ENCODE measurements at places on chromosomes 1 and 21.
A peak's percentile ranks its signal among the peaks of the same experiment; 100 is the strongest.

DNA sequence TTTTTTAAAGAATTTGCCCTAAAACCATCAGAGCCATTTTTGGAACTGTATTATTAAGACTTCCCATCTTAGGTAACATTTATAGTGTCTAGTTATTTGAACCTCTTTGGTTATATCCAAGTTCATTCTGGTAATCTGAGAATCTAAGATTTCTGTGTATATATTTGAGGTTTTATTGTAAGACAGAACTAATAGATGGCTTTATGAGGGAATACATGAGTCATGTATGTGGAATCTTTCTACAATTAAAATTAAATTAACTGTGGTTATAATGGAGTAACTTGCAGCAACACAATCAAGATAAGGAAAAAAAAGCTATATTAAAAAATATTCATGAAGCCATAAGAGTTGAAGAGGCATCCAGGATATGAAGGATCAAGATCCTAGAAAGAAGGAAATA is 92.1 kb downstream of the UBE2U start:
- no peak for DNase-seq

- no peak for DNase-seq
These were observed 7.3 kb downstream of the BMP8B start for GRCh38 chr1:39781349-39781715.

GRCh38 chr1:15364740-15365139 is 44.9 kb upstream of the EFHD2 start:
- DNase-seq, result no peak

DNA sequence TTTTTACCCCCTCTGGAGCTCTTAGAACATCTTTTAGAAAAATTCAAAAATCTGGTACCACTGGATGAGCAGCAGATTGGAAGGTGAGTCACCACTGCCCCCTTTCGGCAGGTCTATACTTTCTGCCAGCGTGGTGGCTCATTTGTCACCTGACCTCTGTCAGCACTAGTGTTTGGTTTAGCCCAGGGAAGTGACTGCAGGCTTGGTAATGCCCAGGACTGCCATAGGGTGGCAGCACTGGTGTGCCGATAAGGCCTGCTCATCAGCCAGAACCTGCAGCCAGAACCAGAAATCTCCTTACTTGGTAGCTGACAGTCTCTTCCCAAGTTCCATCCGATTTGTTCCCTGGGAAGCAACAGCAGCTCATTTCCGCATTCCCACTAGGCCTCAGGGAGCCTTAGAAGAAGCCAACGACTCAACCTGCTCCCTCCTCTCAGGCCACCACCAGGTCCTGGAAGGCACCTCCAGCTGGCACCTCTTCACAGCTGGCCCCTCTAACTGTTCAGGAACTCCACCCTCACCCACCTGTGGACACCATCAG is 6.8 kb downstream of the SMIM12 start:
- DNase-seq, result peak; percentile 95

GRCh38 chr1:14811573-14811972 is 213.1 kb downstream of the KAZN start:
- DNase-seq, result no peak

- no peak for DNase-seq
These were observed 10.5 kb upstream of the UCK2 start for GRCh38 chr1:165816826-165817497.

GRCh38 chr1:208641579-208642280 is 397.5 kb upstream of the PLXNA2 start:
- DNase-seq, result no peak

DNA sequence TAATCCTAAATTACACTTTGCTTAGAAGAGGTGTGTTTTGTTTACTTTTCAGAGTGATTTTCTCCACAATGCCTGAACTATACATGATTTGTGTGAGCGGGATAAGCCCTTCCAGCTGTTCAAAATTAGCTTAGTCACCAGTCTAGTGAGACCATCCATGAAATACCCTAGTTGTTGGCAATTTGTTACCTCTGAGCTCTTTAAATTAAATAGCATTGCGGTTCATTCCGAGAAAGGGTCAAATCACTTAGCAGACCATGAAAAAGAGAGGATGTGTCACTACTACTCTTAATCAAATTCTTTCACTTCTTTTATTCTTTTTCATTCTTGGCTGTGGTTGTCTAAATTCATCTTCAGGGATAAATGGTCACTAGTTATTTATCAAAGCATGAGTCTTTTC is 11.9 kb upstream of the VAV3 start:
- DNase-seq, result peak; percentile 4

- DNase-seq, result no peak
These were observed 73.7 kb downstream of the KCNN3 start for GRCh38 chr1:154796303-154796892.

DNA sequence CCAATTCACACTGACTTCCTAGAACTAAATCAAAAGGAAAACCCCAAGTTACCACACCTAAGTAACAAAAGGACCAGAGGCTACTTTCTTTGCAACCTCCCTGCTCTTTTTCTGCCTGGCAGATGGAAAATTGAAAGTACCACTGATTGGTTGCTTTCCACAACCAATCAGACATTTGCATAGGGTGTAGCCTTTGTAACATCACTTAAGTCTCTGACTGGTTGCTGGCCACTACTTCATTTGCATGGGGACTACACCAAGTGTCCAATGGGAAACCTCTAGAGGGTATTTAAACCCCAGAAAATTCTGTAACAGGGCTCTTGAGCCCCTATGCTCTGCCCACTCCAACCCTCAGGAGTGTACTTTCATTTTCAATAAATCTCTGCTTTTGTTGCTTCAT is 365.0 kb downstream of the LTN1 start:
- DNase-seq, result no peak

- DNase-seq, result peak; percentile 47
These were observed 123.9 kb upstream of the PPP2R5A start for GRCh38 chr1:212161231-212161781.

GRCh38 chr1:207040181-207040533 is 7.6 kb upstream of the C1orf116 start:
- no peak for DNase-seq

DNA sequence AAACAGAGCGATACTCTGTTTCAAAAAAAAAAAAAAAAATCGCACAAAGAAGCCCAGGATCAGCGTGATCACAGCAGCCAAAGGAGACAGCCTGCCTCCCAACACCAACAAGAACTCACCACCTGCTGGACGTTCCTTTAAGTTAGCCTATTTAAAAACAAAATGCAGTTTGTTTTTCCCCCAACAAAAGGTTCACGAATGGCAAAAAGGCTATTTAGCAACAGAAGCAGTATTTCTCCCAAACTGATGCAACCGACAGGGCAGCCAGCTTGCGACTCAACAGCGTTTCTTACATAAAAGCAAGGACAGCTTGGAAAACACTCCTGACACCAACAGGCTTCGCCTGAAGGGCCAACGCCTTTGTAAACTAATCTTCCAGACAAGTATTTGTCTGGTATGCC is 6.8 kb downstream of the SSU72 start:
- DNase-seq, result no peak

DNA sequence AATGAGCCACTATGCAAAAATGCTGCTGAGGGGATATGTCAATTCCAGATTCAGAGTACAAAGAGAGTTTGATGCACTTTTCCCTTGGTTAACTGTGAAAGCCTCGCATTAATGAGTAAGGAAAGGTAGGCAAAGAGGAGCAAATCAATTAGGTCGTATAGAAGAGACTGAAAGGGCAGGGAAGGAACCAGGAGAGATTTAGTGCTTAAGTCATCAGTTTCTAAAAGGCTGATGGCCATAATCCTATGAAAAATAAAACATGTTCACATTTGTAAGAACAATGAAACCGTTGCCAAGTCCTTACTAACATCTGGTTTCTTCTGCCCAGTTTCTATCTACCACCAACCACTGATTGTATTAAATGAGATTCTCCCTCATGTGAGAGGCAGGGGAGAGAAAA is 118.4 kb upstream of the PALMD start:
- no peak for DNase-seq

DNA sequence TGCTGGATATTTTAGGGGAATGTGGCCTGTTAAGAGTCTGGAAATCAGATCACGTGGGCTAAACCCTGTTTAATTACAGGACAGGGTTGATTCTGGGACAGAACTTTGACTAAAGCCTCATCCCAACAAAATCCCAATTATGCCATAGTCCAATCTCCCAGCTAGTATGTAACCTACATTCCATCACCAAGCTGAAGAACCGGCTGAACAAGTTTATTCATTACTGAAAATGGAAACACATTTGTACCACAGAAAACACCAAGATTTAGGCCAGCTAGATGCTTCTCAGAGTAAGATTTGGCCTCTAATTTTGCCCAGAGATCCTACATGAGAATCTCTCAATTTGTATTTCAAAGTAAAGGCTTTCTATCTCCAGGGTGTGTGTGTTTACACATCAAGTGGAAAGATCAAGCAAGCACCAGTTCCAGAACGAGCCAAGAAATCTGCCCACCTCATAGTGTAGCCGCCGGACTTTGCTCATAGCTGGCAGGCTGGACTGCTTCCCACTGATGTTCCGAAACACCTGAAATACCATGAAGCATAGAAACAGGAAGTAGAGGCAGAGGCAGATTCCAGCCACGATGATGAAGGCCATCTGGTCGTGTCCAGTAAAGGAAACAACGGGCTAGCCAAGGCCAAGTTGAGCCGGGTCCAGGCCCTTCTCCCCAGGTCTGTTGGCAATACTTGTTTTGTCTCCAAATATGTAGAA is 86.8 kb downstream of the WLS start:
- DNase-seq, result no peak

GRCh38 chr1:40840526-40841323 is 21.4 kb downstream of the CITED4 start:
- DNase-seq, result no peak

GRCh38 chr1:245917403-245917802 is 589.7 kb downstream of the SMYD3 start:
- DNase-seq, result no peak

DNA sequence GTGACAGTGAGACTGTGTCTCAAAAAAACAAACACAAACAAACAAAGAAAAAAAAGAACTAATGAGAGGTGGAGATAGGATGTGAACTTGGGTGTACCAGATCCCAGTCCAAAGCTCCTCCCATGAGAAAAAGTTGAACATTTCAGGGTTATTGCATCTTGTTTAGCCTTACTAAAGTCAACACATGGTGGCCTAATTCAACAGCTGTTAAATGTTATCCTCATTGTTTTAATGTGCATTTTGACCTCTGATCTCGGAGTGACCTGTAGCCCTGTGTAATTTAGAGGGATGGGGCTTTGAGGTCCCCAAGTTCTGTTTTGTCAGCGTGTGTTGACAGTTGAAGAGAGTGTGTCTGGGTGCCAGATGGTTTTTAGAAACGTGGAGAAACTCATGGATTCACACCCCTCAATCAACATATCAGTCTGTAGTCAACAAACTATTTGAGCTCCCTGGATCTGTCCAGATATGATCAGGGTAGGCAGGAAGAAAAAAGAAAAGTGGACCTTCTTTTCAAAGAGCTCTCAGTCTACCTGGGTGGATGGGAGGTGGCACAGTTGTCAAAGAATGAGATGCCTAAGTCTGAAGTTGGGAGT is 34.7 kb downstream of the PTPRU start:
- DNase-seq, result no peak

DNA sequence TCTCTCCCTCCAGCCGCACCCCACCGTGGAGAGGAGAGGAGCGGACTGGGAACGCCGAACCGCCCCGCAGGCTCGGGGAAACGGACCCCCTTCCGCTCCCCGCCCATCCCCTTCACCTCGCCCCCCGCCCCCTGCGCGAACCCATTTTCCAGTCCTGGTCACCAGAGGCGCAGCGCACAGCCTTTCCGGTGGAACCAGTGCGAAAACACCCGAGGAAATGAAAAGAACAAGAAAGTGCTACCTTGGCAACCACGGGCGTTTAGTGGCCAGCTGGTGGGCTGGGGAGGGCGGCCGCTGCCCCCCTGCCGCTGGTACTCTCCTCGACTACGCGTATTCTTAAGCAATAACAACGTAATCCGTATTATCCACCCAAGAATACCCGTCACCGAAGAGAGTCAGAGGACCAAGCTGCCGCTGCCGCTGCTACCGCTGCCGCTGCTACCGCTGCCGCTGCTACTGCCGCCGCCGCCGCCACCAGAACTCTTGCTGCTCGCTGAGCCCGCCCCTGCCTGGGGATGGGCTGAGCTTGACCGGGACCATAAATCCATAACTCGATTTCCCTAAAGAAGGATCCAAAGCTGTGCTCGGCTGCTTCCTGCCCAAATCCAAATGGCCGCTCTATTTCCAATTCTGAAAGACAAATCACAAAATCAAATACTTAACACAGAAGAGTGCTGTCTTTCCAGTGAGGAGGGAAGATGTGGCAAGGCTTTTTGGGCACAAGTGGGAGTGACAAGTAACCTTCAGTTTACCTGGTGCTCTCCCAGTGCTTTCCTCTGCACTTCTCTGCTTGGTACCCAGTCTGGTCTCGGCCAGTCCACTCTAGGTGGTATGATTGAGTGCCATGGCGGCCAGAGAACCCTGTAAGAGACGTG is 125.2 kb upstream of the DPYD start:
- DNase-seq, result peak; percentile 30

- no peak for DNase-seq
These were observed 33.0 kb upstream of the TARDBP start for GRCh38 chr1:10979483-10979920.

GRCh38 chr1:240621249-240621648 is 9.3 kb upstream of the GREM2 start:
- no peak for DNase-seq

- DNase-seq, result no peak
These were observed 74.1 kb downstream of the ZNF648 start for GRCh38 chr1:181987334-181987895.

DNA sequence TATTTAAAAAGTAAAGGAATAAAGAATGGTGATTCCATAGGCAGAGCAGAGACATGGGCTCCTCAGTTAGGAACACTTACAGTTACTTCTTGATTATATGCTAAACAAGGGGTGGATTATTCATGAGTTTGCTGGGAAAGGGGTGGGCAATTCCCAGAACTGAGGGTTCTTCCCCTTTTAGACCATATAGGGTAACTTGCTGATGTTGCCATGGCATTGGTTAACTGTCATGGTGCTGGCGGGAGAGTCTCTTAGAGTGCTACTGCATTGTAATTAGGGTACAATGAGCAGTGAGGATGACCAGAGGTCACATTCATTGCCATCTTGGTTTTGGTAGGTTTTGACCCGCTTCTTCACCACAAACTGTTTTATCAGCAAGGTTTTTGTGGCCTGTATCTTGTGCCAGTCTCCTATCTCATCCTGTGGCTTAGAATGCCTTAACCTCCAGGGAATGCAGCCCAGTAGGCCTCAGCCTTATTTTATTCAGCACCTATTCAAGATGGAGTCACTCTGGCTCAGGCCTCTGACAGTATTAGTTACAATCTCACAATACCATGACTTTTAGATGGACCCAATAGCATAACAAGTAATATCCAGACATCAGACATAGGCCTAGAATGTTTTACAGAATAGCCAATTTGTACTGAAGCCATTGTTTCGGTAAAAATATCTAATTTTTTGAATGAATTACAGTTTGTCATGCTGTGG is 106.8 kb downstream of the ZBTB18 start:
- no peak for DNase-seq

GRCh38 chr1:87329526-87330056 is 911 bp downstream of the LMO4 start:
- DNase-seq, result peak; percentile 35

GRCh38 chr21:45042664-45043161 is 31.7 kb upstream of the ADARB1 start:
- no peak for DNase-seq

All from activated CD4-positive, alpha-beta T cell treated with anti-CD3 and anti-CD28 coated beads, Interleukin-10, Interleukin-2, amounts not matched to agents 100 ng/mL and 50 ng/mL, durations not matched to agents 16 hours and 8 hours (primary cell).